M059J (cell line): ENCODE measurements at places on chromosomes 1 and 21.

DNA sequence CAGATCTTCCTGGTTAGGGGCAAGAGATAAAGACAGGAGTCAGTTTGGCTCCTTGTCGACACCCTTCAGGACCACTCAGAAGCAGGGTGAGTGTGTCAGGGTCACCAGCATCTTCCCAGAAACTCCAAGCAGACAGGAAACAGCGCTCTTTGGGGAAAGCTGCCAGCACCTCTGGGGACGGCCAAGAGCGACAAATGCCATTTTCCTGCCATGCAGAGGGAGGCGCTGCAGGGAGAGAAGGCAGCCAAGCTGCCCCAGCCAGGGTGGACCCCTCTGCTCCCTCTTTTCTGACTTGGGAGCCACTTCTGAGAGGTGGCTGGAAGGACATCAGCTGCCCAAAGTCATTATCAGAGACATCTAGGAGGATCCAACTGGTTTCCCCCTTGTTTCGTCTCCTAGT, 29.0 kb downstream of the SIM2 start:
- no peak for DNase-seq

GRCh38 chr1:72034827-72035226, 247.5 kb downstream of the NEGR1 start:
- DNase-seq: no peak

DNA sequence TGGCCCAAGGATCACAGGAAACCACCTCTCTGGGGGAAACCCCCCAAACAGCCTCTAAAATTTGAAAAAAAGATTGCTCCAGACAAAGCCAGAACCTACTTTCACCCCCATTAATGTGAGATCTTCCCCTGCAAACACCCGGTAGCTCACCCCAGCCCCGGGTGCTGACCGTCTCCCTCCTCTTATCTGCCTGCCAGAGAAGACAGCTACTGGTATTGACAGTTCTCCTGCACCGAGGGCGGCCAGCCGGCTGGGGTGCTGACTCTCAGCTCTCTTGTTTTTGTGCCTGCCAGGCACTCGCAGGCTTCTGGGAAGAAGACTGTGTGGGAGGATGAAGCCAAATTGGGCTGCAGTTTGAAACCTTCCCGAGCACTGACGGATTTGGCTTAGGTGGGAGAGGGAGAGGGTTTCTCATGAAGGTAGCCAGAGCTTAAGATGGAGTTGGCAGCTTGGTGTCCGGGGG, 48.2 kb downstream of the RASSF5 start:
- DNase-seq: no peak

DNA sequence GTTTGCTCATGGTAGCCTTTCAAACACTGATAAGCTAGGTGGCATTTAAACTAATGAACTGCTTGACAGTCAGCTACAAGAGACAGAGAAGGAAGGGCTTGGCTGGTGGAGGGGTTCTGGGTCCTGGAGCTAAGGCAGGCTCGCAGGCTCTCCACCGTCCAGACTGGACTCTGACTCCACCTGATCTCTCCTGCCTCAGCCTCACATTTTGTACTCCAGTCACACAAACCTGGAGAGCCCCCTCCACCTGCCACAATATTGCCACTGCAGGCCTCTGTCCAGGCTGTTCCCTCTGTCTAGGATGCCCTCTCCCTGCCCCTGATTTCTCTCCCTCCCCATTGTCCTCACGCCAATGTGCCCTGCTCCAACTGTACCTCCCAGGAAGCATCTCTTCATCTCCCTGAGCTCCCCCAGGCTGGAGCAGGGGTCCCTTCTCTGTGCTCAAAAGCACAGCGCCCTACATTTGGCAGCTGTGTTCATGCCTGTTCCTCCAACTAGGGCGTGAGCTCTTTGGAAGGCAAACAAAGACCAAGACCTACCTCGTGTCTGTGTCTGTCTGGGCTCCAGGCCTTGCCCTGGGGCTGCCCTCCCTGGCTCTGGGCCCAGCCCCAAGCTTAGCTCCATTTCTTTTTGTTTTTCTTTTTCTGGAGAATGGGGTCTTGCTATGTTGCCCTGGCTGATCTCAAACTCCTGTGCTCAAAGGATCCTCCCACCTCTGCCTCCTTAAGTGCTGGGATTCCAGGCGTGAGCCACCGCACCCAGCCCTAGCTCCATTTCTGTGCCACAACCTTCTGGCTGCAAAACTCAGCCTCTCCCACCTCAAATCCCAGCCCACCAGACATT, 2.9 kb downstream of the TIE1 start:
- DNase-seq: no peak

DNA sequence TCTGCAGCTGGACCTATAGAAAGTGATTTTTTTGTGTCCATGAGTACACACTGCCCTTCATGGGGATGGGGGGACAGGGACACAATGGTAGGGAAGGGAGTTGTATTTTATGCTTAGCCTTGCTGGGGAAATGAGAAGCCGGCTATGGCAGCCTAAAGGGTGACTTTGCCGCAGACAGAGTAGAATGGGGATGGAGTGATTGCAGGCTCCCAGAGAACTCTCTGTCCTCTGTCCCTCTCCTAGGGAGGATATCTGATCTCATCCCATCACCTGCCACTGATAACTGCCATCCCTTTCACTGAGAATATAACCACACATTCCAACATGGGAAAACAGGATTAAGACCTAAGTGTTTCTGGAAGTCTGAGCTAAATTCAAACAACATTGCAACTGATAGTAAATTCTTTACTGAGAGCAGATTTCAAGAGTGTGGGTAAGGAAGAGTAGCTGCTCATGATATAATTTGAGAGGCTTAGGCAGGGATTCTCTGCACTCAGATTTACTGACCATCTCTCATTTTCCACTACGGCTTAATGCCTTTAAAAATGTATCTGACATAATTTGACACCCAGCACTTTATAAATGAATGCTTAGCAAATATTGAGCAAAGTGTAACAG, 13.9 kb downstream of the SH2D1B start:
- no peak for DNase-seq
